NCI-H2171 (cell line): ENCODE measurements at places on chromosomes 1 and 21.

DNA sequence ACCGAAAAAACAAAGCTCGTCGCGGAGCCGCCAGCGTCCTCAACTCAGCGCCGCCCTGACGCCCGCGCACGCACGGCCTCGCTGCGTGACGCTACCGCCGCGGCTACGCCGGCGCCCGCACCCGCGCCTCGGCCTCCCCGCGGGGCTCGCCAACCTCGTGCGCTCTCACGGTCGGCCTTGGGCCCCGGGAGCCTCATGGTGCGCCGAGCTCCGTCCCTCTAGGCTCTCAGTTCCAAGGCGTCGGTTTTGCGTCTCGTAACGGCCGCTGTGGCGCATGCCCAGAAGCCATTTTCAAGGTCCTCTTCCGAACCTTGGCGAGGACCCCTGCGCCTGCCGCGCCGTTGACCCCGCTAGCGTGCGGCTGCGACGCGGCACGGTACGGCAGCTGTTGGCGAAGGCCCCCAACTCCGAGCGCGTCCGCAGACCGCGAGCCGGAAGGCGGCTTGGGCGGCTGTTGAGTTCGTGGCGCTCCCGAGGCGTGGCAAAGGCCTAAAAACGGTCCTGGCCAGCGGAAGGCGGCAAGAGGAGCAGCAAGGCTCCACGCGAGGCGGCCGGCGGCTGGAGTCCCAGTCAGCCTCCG lies at the start of gene HENMT1:
Gene HENMT1 (minus strand): TSS at position 64 of the 580 bp plus-strand sequence. CDS start 1,209 bp downstream, outside the sequence.
- peak; percentile 81 for DNase-seq

- DNase-seq, result no peak
Measured at GRCh38 chr1:53689736-53690326, 49.1 kb downstream of the GLIS1 start.

DNA sequence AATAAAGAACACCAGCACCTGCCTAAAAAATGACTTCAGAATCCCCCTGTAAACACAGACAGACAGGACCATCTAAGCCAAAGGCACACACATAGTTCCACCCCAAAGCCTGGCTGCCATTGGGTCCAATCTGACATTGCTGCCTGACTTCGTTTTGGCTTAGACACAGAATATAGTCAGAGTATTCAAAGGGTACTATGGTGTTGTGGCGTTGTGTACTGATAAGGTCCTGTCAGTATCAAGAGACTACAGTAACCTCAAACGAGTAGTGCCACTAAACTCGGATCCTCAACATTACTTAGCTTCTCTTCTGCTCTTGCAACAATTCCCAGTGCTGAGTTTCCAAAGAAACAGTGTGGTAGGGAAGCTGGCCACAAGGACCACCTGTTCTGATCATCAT lies 169.3 kb upstream of the NR5A2 start:
- DNase-seq, result no peak

DNA sequence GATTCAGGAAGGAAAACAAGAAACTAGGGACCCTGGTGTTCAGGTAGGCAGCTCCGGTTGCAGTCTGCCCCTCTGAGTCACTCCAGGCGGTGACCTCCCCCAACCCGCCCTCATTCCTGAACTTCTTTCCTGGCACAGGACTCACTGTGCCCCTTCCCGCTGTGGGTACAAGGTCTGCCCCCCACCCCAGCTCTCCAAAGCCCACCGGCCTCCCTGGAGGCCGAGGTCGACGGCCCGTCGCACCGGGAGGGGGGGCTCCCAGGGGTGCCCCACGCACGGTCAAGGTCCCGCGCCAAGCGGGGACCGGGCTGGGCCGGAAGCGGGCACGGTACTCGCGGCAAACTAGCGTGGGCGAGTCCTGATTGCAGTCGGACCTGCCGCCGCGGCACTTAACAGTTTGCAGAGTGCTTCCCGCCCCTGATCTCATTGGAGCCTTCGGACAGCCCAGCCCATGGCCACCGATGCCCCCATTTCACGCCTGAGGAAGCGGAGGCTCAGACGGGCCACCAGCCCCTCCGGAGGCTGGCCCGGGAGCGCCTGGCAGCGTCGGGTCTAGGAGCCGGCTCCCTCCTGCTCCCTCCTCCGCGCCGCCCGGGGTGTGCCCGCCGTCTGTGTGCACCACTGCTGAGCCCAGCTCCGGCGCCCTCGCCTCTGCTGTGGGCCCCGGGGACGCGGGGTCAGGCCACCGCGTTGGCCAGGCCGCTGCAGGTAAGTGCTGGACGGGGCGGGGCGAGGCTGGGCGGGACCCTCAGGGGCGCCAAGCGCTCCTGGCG lies at the start of gene GJB3:
Gene GJB3 (plus strand): TSS at position 144 of the 773 bp plus-strand sequence. CDS start 3,549 bp downstream, outside the sequence.
- no peak for DNase-seq

DNA sequence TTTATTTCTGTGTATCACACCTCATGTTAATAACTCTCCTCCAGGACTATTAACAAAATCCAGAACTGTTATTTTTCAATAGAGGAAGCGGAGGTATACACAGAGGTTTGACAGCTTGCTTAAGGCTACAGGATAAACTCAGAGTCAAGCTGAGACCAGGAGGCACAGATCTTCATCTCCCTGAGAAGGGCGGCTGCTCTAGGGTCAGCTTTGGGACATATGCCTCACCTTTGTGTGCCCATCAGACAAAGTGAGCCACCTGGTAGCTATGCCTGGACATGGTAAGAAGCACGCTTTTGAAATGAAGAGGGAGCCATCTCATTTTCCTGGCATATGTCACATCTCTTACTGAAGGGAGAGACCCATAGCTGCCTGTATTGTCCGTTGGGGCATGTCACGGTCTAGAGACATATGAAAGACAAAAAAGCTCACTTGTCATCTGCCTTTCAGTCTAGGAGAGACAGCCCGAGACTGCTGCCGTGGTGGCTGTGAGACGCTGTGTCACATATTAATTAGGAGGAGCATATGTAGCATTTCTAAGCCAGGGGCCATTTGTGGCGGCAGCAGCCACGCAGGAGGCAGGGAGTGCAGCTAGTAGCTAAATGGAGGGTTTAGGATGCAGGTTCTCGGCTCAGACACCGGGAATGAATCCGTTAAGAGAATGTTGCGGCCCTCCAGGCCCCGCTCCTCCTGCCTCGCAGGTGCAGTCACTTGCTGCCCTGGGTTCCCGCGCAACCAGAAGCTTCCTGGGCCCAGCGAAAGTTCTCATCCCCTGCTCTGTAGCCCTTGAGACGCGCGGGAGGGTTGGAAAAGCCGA lies 161.3 kb upstream of the C1orf21 start:
- DNase-seq, result no peak

GRCh38 chr1:200905411-200906052 lies 10.8 kb downstream of the INAVA start:
- DNase-seq, result no peak

- no peak for DNase-seq
Measured at GRCh38 chr1:195096051-195096521, 1512.2 kb downstream of the KCNT2 start.

DNA sequence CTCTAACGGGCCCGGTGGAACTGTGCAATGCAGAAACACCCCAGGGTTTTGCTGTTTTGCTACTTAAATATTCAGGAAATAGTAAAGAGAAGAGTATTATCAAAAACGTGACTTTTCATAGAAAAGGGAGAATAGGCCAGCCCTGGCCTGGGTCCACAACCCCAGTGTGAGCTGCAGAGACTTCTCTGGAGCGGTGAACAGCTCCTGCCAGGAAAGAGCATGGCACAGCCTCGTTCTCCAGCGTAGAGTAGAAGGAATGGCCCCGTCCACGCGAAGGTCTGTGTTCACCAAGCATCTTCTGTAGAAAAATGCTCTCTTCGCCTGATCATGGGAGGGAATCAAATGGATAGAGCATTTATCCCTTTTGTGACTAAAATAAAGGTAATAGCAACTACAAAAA lies 51.4 kb downstream of the PDE9A start:
- DNase-seq, result no peak

- no peak for DNase-seq
Measured at GRCh38 chr1:209176866-209177430, 406.6 kb upstream of the CAMK1G start.

DNA sequence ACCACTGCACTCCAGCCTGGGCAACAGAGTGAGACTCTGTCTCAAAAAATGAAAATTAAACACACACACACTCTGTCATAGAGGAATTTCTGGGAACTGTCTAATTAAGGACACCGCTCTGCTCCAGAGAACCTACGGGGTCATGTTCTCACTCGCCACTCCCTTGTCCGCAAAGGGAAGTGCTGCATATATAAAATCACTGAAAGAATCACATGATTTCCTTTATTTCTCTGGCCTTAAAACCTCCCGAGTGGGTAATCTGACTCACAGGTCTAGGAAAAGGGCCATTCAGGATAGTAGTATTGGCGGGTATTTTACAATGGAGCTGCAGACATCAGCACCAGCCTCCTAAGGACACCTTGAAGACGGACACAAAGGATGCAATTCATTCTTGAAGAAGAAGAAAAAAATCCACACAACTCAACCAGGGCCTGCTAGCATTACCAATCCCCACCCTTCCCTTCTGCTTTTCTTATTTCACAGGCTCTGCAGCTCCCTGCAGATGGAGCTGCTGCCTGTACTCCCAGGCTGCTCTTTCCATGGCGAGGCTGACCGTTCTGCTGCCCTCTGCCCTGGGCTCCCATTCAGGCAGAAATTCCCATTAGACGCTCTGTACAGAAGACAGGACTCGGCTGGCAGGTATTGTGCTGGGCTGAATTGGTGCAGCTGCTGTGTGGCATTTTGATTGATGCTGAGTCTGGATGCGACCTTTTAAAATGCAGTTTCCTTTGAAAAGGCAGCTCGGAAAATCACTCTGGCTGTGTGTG lies 53.3 kb upstream of the FAM89A start:
- no peak for DNase-seq

DNA sequence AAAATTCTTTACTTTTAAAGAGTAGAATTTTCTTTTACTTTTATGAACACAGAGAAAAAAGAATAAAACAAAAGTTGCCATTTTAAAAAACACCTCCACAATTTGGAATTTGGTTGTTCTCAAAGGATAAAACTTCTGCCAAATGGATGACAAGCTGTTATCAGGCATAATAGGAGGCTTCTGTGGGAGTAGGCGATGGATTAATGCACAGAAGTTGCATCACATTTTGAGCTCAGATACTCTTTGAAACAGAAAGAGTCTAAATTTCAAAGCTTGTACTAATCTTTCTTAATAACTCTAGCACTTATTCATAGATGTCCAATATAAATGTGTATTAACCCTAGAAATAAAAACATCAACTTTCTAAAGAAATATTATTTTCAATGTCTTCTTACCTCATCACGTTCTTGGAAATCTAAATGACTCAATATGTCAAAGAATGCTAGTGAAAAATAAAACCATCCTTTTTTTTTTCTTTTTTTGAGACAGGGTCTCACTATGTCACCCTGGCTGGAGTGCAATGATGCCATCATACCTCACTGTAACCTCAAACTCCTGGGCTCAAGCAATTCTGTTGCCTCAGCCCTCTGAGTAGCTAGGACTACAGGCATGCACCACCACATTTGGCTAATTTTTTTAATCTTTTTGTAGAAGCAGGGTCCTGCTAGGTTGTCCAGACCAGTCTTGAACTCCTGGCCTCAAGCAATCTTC lies 112.8 kb upstream of the USP25 start:
- DNase-seq, result no peak

- DNase-seq, result no peak
Measured at GRCh38 chr1:237111807-237112206, 69.8 kb downstream of the RYR2 start.

GRCh38 chr21:39232861-39233291 lies 49.6 kb upstream of the PSMG1 start:
- no peak for DNase-seq

GRCh38 chr21:15250384-15250783 lies 185.6 kb upstream of the NRIP1 start:
- no peak for DNase-seq

DNA sequence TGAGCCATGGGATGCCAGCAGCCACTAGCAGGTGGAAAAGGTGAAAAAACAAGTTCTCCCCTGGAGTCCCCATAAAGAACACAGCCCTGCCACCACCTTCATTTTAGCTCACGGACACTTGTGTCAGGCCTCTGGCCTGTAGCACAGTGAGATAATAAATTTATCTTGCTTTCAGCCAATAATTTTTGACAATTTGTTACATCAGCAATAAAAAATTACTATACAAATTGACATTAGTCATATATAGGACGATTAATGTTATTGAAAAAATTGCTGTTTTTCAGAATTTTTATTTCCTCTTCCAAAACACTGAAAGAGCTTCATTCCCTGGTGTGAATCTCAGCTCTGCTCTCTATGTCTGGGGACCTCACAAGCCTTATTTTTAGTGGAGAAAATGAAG lies 152.9 kb upstream of the ETV3 start:
- no peak for DNase-seq

- DNase-seq, result peak; percentile 81
Measured at GRCh38 chr1:160070243-160071163, 543 bp upstream of the KCNJ10 start.

DNA sequence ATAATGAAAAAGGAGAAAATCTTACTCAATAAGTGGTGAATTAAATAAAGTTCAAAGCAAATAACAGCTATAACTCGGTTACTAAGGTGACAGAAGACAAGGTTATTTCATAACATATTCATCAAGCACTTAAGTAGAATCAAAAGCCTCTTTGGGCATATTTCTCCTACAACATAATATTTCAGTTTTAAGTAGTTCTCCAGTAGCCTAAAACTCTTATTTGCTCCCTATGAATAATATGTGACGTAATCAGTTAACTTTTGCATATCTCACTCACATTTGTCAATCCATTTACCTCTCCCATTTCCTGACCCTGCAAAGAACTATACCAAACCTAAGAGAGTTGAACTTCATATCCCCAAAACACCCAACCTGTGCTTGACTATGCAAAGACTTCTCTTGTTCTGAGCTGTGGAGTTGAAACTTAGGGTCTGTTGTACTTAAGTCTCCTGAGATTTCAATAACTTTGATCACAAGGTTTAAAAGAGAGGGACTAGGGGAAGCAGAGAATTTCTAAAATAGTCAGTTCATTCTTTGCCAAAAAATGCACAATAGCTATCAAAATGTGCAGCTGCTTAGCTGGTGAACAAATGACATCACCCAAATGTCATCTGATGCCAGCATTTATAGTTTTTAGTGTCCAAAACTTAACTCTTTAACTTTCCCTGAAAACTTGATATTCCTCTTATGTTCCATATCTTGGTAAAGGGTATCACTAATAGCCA lies 37.2 kb downstream of the TTLL7 start:
- no peak for DNase-seq

- DNase-seq, result no peak
Measured at GRCh38 chr21:15260604-15261003, 195.8 kb upstream of the NRIP1 start.

DNA sequence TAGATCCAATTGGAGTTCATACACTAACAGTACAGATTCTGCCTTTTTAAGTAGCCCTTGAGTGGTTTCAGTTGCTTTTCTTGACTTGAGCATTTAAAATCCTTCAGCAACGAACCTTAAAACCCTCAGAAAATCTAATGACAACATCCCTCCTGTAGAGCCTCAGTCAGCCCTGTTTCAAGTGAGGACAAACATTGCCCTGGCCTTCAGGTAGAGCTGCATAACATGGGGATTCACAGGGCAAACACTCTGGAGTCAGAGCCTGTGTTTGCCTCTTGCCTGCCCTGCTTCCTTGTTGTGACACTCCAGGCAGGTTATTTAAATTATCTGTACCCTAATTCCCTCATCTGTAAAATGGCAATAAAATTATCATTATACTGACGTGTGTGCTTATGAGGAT lies 96.1 kb upstream of the KCNA3 start:
- DNase-seq, result no peak

DNA sequence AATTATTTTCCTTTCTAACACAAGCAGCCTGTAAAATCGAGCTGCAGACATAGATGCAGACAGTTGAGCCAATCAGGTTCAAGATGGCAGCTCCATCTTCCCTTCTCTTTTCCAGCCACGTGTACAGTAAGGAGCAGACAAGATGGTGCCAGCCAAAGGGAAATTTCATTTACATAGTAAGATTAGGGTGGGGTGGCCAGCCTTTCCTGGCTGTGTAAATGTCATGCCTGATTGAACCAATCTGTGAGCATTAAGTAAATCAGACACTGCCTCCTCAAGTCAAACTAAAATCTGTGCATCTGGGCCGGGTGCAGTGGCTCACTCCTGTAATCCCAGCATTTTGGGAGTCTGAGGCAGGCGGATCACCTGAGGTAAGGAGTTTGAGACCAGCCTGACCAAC lies 60.2 kb downstream of the TBCE start:
- no peak for DNase-seq
